ENCODE measurements at places on chromosomes 2 and 18. TPM values are rescaled to one million over a fixed set of nuclear protein-coding genes. Genes with fewer than 3 reads are reported as not detected.

Gene LRP1B
- total RNA-seq, result 55.0 TPM

Gene REG1B
- total RNA-seq, result not detected

Gene LYG2
- not detected for total RNA-seq

Gene COL4A3
- 5.4 TPM for total RNA-seq

GRCh38 chr18:61448316-61448715 is 115.1 kb downstream of the CDH20 start:
- no peak for DNase-seq

GRCh38 chr2:30072250-30072842 is 74.5 kb upstream of the YPEL5 start:
- peak; percentile 41 for DNase-seq

- DNase-seq, result no peak
Measured at GRCh38 chr2:25089605-25090315, 47.9 kb downstream of the EFR3B start.

DNA sequence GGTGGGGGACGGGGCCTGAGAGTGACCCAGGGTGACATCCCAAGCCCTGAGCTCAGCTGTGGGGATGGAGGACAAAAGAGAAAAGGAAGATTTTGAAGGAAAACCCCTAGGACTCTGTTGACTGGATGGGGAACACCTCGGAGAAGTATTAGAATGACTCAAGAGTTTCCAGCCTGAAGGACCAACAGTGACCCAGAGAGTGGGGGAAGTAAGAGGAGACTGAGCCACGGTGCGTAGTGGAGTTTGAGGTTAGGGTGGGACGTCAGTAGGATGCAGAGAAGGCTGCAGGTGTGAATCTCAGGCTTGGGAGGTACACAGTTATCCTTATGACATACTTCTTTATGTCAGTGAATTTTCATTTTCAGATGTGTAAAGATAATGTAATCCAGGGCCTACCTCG is 119.5 kb downstream of the NCK2 start:
- no peak for DNase-seq

- DNase-seq, result no peak
Measured at GRCh38 chr2:129160879-129161278, 818.6 kb upstream of the RAB6C start.

Measured in cerebellum (tissue), 4 donors.